ENCODE measurements at places on chromosomes 4 and X. TPM values are rescaled to one million over a fixed set of nuclear protein-coding genes. Genes with fewer than 3 reads are reported as not detected.
A peak's percentile ranks its signal among the peaks of the same experiment; 100 is the strongest.

GRCh38 chrX:34371754-34372153 lies 239.6 kb upstream of the FAM47A start:
- no peaks in the 10 kb centered on the region for H3K36me3 ChIP-seq
- no peak overlapping the region for H3K27ac ChIP-seq
- no peak for DNase-seq
- H3K4me3 ChIP-seq, result no peak overlapping the region

- H3K4me1 ChIP-seq, result peaks cover 13% of the 10 kb centered on the region
- no peak overlapping the region for H3K27ac ChIP-seq
- peak; percentile 72 for DNase-seq
- peak overlapping the region; percentile 52 for H3K4me3 ChIP-seq
Observed at GRCh38 chrX:49165901-49166881, 3.6 kb downstream of the MAGIX start.

DNA sequence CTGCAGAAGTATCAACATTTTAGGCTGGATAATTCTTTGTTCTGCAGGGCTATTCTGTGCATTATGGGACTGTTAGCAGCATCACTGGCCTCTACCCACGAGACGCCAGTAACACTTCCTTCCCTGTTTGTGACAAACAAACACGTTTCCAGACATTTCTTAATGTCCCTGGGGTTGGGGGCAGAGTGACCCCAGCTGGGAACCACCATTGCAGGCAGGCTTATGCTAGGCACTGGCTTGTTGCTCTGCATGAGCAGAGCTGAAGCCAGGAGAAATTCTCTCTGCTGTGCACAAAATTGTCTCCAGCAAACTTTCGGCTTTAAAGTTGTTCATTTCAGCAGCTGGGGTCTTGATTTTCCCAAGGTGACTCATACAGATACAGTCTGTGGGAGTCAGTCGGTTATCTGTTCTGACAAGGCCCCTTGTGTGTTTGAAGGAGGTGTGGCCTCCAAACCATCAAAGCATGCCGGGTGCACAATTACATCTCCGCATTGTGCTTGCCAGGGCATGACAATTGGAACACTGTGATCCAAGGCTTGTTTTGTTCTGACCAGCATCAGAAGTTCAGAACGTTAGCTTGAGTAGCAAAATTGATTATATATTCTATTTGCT lies 156.4 kb upstream of the BOD1L1 start:
- H3K36me3 ChIP-seq, result no peaks in the 10 kb centered on the region
- no peak for DNase-seq
- H3K4me1 ChIP-seq, result no peaks in the 10 kb centered on the region
- H3K27ac ChIP-seq, result no peak overlapping the region
- no peak overlapping the region for H3K4me3 ChIP-seq

Gene NDNF
- 0.67 TPM for total RNA-seq

Gene RTL9
- total RNA-seq, result 1.4 TPM

DNA sequence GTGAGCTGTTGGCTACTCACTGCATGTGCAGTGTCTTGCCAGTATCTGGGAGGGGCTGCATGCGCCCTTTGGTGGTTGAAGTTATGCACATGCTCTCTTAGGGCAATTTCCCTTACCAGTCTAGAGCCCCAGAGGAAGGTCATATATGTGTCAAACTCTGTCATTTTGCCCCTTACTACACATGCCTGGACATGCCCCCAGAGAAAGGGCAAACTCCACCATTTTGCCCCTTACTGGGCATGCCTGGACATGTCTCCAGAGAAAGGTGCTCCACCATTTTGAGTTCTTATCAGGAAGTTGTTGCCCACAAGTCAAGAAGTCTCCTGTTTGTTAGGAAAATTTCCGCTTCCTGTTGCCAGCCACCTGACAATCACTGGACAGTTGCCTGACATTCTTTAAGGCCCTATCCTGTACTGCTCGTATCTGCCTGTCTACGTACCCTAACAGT lies 56.4 kb upstream of the PLAC8 start:
- H3K27ac ChIP-seq, result no peak overlapping the region
- H3K4me3 ChIP-seq, result no peak overlapping the region
- no peaks in the 10 kb centered on the region for H3K4me1 ChIP-seq
- H3K36me3 ChIP-seq, result no peaks in the 10 kb centered on the region

DNA sequence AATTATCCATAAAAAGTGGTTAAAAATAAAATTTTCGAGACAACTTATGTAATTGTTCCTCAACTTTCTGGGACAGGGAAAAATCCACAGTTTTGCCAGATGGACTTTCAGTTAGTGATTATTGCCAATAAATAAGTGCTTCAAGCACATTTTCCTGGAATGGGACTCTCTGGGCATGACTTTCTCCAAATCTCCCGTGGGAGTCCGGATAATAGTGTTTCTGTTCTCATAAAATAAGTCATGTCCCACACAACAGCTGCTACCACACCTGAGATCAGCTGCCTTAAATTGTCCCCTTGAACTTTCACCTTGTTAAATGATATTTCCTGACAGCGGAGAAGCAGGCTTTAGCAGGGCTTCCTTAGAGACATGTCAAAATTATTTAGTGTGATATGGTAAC lies 133.4 kb upstream of the NAP1L5 start:
- no peaks in the 10 kb centered on the region for H3K36me3 ChIP-seq
- H3K4me3 ChIP-seq, result no peak overlapping the region
- no peaks in the 10 kb centered on the region for H3K4me1 ChIP-seq
- no peak for DNase-seq

GRCh38 chrX:39653691-39654090 lies 444.1 kb downstream of the BCOR start:
- H3K27ac ChIP-seq, result no peak overlapping the region
- peaks cover 8% of the 10 kb centered on the region for H3K4me1 ChIP-seq
- peaks cover 36% of the 10 kb centered on the region for H3K27me3 ChIP-seq
- DNase-seq, result no peak
- no peaks in the 10 kb centered on the region for H3K36me3 ChIP-seq

DNA sequence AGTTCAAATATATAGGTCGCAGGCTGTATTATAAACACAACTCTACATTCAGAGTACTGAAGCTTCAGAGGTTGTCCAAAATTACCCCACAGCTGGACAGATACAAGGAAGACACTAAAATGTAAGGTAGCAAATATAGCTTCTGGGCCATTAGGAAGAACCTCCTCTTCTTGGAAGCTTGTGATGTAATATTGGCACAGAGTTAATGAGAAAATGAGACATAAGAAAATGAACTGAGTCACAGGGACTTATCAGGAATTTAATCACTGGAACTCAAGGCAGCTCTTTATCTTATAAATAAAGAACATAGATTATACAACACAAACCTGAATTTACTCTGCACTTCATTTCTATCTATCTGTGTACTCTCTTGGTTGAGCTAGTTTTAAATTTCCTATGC lies 344.7 kb downstream of the PCDH10 start:
- no peaks in the 10 kb centered on the region for H3K27me3 ChIP-seq
- no peak overlapping the region for H3K27ac ChIP-seq
- H3K36me3 ChIP-seq, result no peaks in the 10 kb centered on the region
- no peak for DNase-seq
- no peaks in the 10 kb centered on the region for H3K4me1 ChIP-seq
- H3K4me3 ChIP-seq, result no peak overlapping the region

GRCh38 chr4:1194010-1194900 lies 21.9 kb upstream of the SPON2 start:
- H3K36me3 ChIP-seq, result no peaks in the 10 kb centered on the region
- H3K27me3 ChIP-seq, result peaks cover 18% of the 10 kb centered on the region
- no peaks in the 10 kb centered on the region for H3K4me1 ChIP-seq
- no peak for DNase-seq

Gene HTN1
- total RNA-seq, result not detected

DNA sequence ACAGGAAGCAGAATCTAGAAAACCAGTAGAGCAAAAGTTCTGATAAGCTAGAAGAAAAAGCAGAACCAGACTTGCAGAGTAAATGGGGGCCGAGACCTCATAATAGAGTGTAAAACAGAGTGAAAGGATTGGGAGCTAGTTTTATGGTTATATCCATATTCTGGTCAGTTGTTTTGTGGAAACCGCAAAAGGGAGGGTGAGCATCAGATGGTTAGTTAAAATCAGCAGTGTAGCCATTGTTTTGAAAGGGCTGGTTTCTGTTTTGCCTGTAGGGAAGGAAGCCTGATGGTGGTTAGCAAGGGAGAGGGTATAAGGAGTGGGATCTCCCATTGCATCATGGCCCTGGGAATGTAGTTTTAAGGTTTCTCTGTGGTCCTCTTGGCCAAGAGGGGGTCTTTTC lies 17.2 kb upstream of the CCNI start:
- no peaks in the 10 kb centered on the region for H3K36me3 ChIP-seq
- no peaks in the 10 kb centered on the region for H3K27me3 ChIP-seq
- DNase-seq, result no peak
- H3K27ac ChIP-seq, result no peak overlapping the region

Gene TMEM35A
- 5.8 TPM for total RNA-seq

- DNase-seq, result no peak
- H3K36me3 ChIP-seq, result peaks cover 6% of the 10 kb centered on the region
- H3K4me3 ChIP-seq, result peak overlapping the region; percentile 95
Observed at GRCh38 chrX:123731258-123731986, 1.4 kb downstream of the THOC2 start.

DNA sequence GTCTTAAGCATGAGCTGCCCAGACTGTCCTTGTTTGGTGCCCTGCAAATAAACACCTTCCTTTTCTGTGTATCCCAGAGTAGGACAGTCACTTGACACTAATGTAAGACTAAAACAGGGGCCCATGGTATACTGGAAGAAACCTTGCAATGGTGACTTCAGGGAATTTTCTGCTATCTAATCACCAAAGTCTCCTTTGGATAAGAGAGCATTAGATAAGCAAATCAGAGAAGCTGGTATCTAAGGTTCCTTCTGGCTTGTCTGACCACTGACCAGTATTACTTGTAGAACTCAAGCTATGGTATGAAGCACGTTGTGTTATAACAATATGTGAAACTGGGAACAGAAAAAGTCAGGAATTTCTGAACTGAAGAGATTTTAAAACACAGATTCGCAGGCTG lies 173.9 kb downstream of the COL25A1 start:
- peaks cover 5% of the 10 kb centered on the region for H3K4me1 ChIP-seq
- H3K4me3 ChIP-seq, result no peak overlapping the region
- H3K36me3 ChIP-seq, result no peaks in the 10 kb centered on the region

DNA sequence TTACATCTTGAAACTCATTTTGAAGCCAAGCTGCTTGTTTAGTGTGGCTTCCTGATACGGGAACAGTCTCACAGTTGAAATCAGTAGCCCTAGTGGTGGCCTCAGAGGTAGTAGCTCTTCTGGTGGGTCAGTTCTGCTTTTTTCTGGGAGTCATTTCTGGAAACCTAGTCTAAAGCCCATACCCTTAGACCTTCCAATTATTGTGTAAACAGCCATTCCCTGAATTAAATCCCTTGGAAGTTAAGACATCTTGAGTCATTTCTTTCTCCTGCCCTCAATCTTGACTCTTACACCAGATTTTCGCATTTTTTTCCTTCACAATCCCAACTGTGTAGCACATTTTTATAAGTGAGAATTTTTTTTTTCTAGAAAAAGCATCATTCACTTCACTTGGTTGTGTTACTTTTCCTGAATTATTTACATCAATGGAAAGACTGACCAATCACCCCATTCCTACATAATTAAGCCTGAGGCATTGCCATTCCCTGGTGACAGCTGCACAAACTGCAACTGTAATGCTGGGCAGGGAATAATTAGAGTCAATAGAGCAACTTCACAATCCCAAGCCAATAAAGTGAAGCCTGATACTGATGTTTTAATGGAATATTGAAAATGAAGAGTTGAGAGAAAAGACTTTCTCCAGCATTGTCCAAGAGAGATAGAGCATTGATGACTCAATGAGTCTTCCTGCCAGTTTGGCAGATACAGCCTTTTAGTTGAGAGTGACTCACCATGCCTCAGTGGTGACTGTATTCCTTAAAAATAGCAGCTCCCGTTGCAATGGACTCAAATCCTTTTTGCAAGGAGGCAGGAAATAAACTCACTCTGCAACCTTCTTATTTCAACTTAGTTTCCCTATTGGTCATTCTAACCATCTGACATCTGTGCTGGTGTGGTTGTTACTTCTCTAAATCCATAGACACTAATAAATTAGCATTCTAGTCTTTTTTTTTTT lies 13.0 kb upstream of the SEPSECS start:
- H3K36me3 ChIP-seq, result no peaks in the 10 kb centered on the region
- H3K4me1 ChIP-seq, result no peaks in the 10 kb centered on the region
- H3K27ac ChIP-seq, result no peak overlapping the region
- H3K4me3 ChIP-seq, result no peak overlapping the region
- no peaks in the 10 kb centered on the region for H3K27me3 ChIP-seq
- DNase-seq, result no peak

GRCh38 chr4:111689214-111689613 lies 456.0 kb upstream of the FAM241A start:
- DNase-seq, result no peak
- H3K4me3 ChIP-seq, result no peak overlapping the region
- H3K36me3 ChIP-seq, result no peaks in the 10 kb centered on the region
- H3K27ac ChIP-seq, result no peak overlapping the region
- H3K4me1 ChIP-seq, result peaks cover 9% of the 10 kb centered on the region
- no peaks in the 10 kb centered on the region for H3K27me3 ChIP-seq

GRCh38 chrX:150983521-150984168 lies 510 bp downstream of the HMGB3 start:
- H3K4me1 ChIP-seq, result peaks cover 10% of the 10 kb centered on the region
- peak overlapping the region; percentile 55 for H3K4me3 ChIP-seq
- H3K27ac ChIP-seq, result no peak overlapping the region
- peaks cover 12% of the 10 kb centered on the region for H3K36me3 ChIP-seq
- peaks cover 22% of the 10 kb centered on the region for H3K27me3 ChIP-seq

Gene MAGEA2B
- total RNA-seq, result not detected

DNA sequence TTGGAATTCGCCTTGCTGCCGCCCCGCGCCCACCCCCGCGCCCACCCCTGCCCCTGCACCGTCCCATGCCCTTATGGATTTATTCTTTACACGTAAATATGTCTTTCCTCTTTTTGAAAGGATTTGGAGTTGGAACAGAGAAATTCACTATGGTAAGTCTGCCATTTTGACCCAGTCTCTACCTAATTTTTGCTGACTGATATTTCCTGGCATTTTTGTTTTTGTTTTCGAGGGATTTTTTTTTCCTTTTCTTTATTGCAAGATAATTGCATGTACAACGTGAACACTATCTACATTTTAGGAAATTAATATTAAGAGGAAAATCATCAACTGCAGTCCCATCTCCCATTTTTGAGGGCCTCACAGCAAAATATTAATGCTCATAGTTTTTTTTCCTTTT lies 468 bp upstream of the SPIN2B start:
- H3K4me1 ChIP-seq, result peaks cover 1% of the 10 kb centered on the region
- H3K27me3 ChIP-seq, result no peaks in the 10 kb centered on the region
- H3K4me3 ChIP-seq, result peak overlapping the region; percentile 94
- H3K27ac ChIP-seq, result peak overlapping the region; percentile 98
- DNase-seq, result no peak

Gene SLC9A7
- total RNA-seq, result 11.1 TPM

DNA sequence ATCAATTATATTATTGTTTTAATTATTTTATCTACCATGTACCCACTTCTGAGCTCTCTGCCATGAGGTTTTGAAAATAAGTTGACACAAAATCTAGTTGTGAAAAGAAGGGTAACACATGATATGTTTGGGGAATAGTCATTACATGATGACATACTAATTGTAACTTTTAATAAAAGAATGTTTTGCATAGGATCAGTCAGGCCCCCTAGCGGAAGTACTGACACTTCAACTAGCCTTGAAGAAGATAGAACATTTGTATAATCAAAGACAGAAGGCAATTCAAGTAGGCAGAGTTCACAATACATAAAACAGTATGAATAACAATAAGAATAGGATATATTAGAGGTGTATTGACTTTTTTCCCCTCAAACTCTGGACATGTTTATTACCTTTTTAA lies 1191.0 kb upstream of the AGA start:
- DNase-seq, result no peak
- peaks cover 1% of the 10 kb centered on the region for H3K4me1 ChIP-seq
- H3K27me3 ChIP-seq, result no peaks in the 10 kb centered on the region
- H3K4me3 ChIP-seq, result no peak overlapping the region
- no peak overlapping the region for H3K27ac ChIP-seq

- no peak overlapping the region for H3K4me3 ChIP-seq
- H3K27ac ChIP-seq, result no peak overlapping the region
- H3K27me3 ChIP-seq, result peaks cover 3% of the 10 kb centered on the region
- H3K36me3 ChIP-seq, result no peaks in the 10 kb centered on the region
Observed at GRCh38 chr4:181365671-181366070, 877.5 kb upstream of the TENM3 start.
